NCI-H748 treated with DMSO at 0.1 percent for 48 hours (cell line): ENCODE measurements at places on chromosomes 1 and 21.

DNA sequence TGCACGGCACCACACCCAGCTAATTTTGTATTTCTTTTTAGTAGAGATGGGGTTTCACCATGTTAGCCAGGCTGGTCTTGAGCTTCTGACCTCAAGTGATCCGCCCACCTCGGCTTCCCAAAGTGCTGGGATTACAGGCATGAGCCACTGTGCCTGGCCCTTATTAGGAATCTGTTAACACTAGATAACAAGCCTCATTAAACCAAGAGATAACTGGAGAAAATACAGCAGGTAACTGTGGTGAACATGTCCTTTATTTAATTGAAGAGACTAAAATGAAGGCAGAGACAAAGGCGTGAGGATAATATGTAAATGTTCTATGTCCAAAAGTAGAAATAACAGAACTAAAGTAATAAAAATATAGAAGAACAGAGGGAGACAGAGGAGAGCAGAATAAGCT is 71.8 kb upstream of the DNAJC6 start:
- no peak for DNase-seq

- no peak for DNase-seq
These were observed 48.9 kb downstream of the SPATA46 start for GRCh38 chr1:162327788-162328165.

- DNase-seq: no peak
These were observed 147.4 kb downstream of the TENT5C start for GRCh38 chr1:117753232-117753631.

DNA sequence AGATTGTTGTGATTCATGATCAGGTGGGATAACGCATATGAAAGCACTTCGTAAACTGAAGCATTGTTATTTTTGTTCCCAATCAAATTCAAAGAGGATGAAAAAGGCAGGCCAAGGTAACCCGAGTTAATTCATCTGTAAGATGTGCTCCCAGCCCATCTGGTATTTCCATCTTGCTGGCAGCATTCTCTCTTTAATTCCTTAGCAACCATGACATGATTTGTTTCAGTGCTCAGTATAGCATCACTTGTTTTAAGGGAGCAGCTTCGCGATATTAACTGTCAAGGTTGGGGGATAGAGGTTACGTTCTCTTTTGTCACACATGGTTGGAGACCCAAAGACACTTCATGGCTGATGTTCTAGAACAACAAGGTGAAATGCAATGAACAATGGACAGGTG is 6.4 kb downstream of the TSPAN2 start:
- no peak for DNase-seq

DNA sequence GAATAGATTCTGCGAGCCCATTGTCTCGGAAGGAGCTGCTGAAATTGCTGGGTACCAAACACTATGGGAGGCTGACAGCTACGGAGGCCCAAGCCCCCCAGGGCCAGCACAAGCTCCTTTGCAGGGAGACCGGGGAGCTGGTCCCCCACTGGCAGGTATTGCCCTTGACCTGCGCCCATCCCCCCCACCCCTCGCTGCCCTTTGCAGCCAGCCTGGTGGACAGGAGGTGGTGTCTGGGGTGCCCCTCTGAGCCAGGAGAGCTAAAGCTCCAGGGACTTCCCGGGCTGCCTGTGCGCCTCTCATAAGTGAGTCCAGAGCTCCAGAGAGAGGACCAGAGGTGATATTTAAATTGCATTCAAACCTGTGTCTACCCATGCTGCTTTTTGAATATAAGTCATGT is 5.4 kb downstream of the SERTAD4 start:
- DNase-seq: no peak

GRCh38 chr1:186605762-186606350 is 74.4 kb downstream of the PTGS2 start:
- DNase-seq: peak; percentile 8

DNA sequence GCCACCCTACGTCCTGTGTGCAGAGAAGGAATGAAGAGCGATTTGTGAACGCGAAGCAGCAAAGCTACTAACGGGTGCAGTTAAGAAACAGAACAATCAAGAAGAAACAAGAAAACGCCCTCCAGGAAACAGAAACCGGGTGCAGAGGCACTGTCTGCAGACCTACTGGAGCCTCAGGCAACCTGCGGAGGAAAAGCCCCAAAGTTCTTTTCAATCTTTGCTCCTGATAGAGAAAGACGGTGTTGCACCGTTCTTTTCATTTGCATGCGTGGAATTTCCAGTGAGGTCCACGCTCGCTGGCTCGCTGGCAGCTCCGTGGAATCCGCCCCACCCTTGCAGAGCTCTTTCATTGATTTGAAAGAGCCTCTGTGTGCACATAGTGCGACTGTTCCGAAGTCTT is 37.0 kb upstream of the PDE9A start:
- DNase-seq: no peak

DNA sequence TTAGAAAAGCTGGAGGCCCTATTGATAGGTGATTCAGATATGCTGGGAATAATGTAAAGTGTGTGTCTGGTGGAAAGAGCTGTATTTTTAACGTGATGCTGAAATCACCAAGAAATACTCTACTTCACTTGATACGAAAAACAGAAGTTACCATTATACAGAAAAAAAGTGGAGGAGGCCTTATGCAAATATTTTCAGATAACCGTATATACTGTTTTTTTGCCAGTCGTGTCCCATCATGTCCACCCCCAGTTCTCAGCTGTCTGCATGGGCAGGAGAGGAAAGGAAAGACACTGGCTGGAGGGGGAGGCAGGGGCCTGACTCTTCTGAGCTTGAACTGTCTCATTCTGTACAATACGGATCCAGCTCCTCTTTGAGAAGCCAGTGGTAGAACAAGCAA is 51.1 kb downstream of the KCNJ6 start:
- no peak for DNase-seq

DNA sequence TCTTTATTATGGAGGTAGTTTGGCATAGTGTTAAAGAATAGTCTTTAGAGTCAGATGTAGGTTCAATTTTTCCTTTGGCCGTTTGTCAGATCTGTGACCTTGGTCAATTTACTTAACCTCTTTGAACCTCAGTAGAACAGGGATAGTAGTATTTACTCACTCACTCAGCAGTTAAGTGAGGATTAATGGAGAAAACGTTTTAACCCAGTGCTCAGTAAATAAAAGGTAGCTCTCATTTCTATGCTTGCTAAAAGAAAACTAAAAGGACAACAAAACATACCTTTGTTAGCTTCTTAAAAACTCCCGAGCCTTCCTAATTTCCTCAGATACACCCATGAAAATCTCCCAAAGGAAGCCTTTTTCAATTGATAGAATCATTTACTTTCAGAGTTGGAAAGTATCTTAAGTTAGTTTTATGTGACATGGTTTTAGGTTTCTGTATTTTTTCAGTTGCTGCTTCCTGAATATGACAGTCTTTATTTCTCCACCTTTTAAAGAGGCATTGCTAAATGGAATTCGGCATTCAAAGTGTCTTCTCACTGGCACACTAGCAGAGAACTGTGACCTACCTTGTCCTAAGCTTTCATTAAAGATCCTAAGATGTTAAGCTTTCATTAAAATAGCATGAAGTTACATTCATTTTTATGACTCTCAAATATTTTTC is 7.8 kb downstream of the ABCD3 start:
- DNase-seq: peak; percentile 21

GRCh38 chr1:950268-950667 is 8.8 kb downstream of the NOC2L start:
- DNase-seq: no peak

- DNase-seq: no peak
These were observed 70.3 kb downstream of the PIK3CD start for GRCh38 chr1:9721606-9722377.

- DNase-seq: peak; percentile 92
These were observed 384.3 kb downstream of the SEC16B start for GRCh38 chr1:177585302-177586220.

DNA sequence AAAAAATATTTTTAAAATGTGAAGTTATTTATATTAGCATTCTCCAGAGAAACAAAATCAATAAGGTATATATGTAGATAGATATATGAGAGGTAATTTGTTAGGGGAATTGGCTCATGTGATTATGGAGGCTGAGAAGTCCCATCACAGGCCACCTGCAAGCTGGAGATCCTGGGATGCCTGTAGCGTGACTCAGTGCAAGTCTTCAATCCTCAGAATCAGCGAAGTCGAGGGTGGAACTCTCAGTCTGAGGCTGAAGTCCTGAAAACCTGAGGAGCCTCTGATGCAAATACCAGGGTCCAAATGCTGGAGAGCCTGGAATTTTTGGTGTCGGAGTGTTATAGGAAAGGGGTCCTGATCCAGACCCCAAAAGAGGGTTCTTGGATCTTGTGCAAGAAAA is 658.5 kb downstream of the USP25 start:
- DNase-seq: no peak

- DNase-seq: no peak
These were observed 36.9 kb upstream of the NEK7 start for GRCh38 chr1:198119906-198120305.

DNA sequence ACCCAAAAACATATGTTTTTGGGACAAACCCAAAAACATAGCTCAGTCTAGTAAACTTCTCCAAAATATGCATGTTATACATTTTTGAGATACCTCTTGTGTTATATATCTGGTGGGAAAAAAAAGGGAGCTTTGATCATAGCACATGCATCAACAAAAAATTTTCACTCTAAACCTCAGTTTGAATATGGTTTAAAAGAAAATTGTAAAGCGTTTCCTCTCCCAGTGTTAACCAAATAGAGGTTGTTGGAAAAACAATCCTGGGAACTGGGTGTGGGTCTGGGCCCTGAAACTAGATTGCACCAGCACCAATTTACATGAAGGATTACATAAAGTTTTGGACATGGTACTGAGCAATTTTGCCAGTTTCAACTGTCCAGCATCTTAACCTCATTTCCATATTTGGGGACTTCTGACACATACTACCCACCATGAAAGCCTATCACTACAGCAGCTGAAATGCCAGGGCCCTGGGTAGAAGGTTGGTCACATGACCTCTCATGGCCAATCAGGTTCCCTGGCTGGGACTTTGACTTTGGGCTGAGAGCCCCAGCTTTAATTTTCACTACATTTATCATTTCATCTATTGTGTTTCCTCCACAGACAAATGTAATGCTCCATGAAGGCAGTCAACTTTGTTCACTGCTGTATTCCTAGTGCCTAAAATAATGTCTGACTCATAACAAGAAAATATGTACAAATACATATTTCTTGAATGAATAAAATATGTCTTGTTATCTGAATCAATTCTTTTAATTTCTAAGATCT is 150.7 kb downstream of the SETD4 start:
- no peak for DNase-seq

- no peak for DNase-seq
These were observed 33.7 kb downstream of the NENF start for GRCh38 chr1:212466437-212466836.

DNA sequence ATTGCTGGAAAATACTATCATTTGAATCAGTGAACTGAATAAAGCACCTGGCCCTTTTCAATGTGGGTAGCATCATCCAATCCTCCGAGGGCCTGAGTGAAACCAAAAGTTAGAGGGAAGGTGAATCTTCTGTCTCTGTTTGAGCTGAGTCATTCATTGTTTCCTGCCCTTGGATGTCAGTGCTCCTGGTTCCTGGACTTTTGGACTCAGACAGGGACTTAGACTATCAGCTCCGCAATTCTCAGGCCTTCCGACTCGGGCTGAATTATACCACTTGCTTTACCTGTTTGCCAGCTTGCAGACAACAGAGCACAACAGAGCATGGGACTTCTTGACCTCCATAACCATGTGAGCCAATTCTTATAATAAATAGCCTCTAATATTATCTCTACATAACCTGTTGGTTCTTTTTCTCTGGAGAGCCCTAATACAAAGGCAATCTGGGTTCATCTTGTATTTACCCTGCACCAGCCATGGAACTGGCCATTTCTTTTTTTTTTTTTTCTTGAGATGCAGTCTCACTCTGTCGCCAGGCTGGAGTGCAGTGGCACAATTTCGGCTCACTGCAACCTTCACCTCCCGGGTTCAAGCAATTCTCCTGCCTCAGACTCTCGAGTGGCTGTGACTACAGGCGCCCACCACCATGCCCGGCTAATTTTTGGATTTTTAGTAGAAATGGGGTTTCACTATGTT is 19.2 kb upstream of the VASH2 start:
- DNase-seq: no peak

GRCh38 chr1:32239790-32240139 is 7.3 kb upstream of the FAM167B start:
- DNase-seq: peak; percentile 13

- DNase-seq: no peak
These were observed 9.5 kb downstream of the NOL9 start for GRCh38 chr1:6544831-6545230.

DNA sequence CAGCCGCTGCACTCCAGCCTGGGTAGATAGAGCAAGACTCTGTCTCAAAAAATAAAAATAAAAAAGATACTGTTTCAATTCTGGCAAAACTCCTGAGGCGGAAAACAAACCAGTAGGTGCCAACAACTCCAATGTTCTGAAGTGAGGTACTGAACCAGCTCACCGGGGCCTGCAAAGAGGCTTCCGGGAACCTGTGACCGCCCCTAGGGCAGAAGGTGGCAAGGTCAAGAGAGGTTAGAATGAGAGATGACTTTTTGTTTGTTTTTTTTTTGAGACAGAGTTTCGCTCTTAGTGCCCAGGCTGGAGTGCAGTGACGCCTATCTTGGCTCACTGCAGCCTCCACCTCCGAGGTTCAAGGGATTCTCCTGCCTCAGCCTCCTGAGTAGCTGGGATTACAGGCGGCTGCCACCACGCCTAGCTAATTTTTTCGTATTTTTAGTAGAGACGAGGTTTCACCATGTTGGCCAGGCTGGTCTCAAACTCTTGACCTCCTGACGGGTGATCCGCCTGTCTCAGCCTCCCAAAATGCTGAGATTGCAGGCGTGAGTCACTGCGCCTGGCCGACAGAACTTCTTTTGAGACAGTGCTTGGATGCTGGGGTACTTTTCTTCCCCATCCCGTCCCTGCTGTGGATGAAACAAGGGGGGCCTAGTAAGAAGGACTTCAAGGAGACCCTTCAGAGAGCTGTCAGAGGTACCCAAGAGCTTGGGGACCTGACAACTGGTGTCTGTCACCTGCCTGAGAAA is 91.9 kb upstream of the SLC25A33 start:
- DNase-seq: no peak

DNA sequence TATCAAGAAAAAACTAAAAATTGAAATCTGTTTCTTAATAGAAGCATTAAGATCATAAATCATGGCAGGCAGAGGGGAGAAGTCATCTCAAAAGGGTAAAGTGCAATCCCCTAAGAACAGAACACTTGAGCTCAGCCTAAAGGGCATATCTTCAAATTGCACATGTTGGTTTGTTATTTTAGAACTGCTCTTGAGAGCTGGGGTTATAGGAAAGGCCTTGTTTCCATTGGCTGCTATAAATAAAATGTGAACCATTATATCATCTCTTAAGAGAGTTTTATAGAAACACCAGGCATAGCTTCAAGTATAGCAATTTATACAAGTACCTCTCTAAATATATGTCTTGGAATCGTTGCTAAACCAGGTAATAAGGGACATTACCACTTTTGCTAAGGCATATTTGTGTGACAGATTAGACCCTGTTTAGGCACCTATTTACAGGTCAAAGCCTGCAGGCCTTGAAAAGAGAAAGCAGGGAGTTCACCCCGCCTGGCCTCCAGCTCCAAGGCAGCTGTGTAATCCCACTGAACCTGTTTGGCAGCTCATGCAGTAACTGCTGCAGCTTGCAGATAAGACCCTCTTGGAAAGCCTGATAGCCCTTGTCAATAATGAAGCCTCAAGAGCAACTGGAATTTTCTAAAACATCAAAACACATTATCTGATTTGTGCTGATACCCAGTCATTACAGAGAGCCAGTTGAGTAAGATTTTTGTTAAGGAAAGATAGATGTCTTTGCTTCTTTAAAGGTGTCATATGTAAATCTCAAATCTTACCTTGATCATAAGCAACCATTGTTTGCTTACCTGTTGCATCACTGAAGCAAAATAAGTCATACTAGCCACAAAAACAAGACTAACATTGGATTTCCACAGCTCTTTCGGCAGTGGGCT is 24.2 kb upstream of the SYDE2 start:
- peak; percentile 87 for DNase-seq

GRCh38 chr1:116763787-116764465 is 9.7 kb downstream of the CD2 start:
- no peak for DNase-seq
